Activated CD8-positive, alpha-beta memory T cell treated with anti-CD3 and anti-CD28 coated beads, Interleukin-2, amount 50 U/mL, for 4 hours (primary cell): ENCODE measurements at places on chromosomes 13 and 19.

DNA sequence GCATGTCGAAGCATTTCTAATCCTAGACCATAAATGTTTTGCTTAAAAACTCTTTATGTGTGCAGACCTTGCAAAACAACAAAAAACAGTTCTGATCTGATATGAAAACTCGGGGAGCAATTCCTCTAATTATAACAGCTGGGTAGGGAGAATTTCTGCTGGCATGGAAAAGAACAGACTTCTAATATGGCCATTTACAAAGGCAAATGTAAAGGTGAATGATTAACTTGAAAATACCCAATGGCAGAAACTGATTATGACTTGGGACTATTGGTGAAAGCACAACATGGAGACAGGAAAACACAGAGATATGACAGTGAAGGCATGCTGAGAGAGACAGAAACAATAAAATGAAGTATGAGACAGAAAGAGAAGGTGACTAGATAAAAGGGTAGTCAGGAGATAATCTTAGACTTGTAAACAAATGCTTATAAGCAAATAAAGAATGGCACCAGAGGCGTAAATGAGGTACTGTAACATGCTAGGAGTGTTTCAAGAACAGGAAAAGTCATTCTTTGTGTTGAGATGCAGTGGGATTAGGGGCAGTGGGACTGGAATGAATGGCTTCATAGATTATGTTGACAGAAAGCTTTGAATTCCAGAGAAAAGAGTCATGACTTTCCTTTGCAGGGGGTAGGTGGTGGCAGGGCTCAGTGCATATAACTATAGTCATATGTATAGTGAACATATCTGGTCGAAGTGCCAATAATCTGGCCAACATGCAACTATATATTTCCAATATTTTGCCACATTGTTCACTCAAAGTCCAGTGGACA, 393.0 kb downstream of the ITGBL1 start:
- no peak for DNase-seq

GRCh38 chr13:65091031-65091430, 2139.1 kb downstream of the PCDH9 start:
- no peak for DNase-seq

DNA sequence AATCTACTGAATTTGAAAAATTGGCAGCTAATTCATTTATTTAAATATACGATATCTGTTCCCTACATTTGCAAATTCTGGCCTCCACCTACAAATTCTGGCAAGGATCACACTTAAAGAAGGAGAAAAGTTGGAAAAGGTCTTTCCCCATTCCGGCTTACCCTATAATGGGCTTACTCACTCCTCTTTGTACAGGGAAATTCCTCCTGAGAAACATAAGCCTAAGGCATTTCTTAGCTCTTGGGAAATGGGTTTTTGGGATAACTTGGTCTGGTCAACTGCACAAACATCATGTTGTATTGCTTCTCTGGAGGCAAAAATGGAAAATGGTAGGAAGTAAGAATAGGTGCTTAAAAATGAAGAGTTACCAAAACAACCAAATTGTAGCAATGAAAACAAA, 25.5 kb downstream of the KCTD12 start:
- DNase-seq = no peak

GRCh38 chr13:98997738-98998641, 20.1 kb upstream of the DOCK9 start:
- DNase-seq = peak; percentile 26

DNA sequence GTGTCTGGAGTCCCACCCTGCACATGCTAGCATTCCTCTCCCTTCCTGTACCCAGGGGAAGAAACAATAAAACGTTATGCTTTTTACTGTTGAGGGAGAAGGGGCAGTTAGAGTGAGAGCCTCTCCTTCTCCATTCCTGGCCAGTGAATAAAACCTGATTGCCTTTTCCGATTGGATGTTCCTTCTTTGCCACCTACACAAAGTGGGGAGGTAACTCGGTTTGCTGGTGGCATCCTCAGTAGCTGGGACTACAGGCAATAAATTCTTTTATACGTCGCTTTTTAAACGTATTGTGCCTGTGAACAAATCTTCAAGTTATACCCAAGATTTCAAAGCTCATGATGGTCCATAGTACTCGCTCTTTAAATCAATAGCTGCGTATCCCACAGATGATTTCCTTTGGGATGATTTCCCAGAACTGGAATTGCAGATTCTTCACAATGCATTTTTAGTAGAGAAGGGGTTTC, 660 bp upstream of the MVB12A start:
- DNase-seq = no peak

DNA sequence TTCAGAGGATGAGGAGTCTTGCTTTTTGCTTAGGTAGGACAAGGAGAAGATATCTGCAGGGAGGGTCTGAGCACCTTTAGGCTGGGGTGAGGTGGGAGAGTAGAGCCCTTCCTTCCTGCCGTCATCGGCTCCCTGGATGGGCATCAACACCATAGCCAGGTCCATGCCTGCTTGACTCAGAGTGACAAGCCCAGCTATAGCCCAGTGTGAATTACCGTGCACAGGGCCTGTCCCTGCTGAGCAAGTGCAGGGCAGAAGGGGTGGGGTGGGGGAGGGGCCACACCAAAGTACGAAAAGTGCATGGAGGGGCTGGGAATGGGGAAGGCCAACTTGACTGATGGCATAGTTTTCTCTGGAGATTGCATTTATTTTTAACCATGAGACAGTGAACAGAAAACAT, 30.3 kb upstream of the RNF113B start:
- no peak for DNase-seq

DNA sequence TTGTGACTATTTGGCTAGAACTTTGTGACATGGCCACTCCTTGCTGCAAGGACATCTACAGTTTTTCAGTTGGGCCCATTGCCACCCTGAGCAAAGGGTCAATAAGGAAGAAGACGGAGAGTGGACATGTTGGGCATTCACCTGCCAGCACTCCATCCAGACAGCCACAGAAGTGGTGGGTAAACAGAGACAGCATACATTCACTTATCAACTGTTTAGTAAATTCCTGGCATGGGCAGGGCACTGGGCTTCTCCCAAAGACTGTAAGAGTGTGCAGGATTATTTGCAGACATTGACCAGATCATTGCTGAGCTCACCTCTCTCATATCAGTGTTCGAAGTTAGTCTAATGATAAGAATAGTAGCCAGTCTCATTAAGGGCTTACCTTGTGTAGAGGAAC, 29.2 kb downstream of the SIPA1L3 start:
- DNase-seq = no peak

GRCh38 chr13:46012404-46012803, 40.1 kb downstream of the ZC3H13 start:
- DNase-seq = no peak

GRCh38 chr19:31356587-31357314, 7.5 kb upstream of the TSHZ3 start:
- DNase-seq = peak; percentile 58

DNA sequence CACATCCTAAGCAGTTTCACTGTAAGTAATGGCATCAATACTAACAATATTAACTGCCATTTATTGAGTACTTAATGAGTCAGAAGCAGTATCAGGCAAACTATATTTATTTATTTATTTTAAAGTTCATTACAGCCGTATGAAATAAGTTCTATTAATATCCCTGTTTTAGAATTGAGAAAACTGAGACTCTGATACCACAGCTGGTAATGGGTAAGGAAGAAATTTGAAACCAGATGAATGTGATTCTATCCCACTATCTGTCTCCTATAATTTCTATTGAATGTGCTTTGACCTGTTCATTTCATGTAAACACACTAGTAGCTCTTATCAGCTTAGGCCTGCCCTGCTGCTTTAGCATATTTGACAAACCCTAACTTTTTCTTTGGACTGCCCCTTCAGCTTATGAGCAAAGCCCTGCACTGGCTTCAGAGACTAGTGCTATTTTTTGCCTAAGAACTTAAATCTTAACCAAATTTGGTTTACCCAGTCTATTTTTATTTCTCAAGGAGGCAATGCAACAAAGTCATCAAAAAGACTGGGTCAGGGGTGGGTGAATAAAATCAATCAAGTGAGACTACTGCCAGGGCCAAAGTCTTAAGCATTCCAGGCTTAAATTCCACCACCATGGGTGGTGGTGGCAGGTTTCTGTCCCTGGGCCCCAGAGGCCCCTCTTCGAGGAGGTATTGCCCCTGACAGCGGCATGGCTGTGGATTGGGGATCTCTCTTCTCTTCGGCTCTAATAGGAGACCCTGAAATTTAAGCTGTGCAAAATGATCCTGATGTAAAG, 143.4 kb downstream of the DLEU7 start:
- no peak for DNase-seq

DNA sequence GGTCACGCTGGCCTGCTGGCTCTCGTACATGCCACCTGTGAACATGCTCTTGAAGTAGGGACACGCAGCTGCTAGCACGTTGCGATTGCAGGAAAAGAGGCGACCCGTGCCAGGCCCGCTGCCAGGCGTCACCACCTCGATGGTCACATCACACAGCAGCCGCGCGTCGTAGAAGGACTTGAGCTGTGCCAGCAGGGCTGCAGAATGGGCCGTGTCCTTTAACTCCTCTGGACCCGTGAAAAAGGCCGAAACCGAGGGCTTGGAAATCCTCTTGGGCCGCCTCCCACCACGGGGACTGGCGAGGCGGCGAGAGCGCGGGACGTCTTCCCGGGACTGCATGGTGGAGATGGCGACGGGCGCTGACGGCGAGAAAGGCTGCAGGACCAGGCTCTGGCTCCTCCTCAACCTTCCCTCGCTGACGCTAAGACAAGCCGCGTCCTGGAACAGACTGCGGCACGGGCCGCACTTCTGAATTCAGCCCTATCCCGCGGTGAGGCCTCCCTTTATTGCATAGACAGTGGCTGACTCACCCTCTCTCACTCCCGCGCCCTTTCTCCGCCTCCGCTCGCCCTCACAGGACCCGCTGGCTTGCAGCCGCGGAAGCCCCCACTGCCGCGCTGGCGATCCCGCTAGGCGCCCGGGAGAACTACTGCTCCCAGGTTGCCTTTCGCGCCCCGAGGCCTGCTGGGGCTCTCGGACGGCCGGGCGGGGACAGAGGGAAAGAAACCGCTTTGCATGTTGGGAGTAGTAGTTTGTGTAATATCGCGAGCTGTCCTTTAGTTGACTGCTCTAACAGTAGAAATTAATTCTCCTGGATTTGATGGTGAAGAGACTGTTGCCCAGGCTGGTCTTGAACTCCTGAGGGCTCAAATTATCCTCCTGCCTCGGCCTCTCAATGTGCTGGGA, at the start of gene KBTBD7:
Gene KBTBD7, minus strand, starts transcription at position 651 of the 906 bp plus-strand sequence. Its CDS starts 312 bp downstream, at position 339.
- DNase-seq = peak; percentile 95

DNA sequence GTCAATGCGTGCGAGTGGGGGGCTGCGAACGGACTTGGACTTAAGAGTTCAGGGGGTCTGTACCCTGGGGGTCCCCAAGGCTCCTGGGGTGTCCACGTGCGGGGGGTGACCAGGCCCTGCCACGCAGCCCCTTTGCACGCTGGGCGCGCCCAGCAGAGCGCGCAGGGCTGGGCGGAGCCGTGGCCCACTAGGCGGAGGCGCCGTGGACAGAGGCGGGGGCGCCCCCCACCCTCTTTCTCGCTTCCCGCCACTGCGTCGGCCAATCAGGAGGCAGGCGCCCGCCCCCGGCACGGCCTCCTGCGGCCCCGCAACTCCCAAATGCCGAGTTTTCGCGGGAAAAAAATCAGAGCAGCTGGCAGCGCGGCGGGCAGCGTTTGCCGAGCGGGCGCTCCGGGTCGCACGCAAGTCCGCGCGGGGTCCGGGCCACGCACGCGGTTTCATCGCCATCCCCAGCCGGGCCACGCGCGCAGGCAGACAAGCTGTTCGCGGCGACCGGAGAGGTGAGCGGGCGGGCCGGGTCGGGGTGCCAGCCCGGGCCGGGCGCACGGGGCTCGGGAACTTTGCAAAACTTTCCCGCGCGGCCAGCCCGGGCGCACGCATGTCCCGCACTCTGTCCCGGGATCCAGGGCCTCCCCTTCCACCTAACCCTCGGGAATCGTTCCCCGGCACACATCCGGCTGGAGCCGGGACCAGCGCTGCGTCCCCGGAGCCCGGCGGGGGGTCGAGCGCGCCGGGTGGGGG, at the start of gene UHRF1:
Gene UHRF1, plus strand, starts transcription at position 346 of the 741 bp plus-strand sequence. CDS start 1,385 bp downstream, outside the sequence.
- no peak for DNase-seq

DNA sequence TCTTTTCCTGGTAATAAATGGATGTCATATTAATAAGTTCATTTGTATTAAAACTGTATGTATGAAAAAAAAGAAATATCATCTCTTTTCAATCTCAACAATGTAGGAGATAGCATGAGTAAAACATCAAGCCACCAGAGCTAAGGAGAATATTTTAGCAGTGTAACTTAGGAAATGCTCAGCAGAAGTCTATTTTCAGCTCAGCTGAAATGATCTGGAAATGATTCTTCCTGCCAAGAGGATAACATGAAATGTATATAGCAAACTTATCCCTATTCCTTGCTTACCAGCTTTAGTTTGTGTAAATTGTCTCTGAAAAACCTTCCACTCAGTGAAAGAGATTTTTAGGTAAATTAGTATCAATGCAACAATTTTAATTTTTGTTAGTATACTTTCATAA, 1194.4 kb downstream of the SLITRK1 start:
- no peak for DNase-seq

GRCh38 chr13:78339927-78340326, 263.4 kb downstream of the POU4F1 start:
- DNase-seq = no peak

DNA sequence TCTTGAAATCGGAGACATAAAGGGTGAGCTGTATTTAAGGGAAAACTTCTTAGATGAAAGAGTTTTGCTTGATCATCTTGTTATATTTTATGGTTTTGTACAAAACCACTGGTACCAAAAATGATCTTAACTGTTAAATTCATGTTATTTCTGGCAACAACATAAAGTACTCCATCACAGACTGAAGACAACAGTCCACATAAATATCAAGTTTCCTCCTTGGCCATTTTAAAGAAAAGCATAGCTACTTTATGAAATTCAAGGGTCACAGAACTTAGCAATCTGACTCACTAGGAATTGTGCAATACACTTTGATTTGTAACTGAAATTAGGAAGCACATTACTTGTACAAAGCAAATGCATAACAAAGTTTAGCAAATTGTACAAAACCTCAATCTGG, 66.3 kb downstream of the TBC1D4 start:
- DNase-seq = no peak

DNA sequence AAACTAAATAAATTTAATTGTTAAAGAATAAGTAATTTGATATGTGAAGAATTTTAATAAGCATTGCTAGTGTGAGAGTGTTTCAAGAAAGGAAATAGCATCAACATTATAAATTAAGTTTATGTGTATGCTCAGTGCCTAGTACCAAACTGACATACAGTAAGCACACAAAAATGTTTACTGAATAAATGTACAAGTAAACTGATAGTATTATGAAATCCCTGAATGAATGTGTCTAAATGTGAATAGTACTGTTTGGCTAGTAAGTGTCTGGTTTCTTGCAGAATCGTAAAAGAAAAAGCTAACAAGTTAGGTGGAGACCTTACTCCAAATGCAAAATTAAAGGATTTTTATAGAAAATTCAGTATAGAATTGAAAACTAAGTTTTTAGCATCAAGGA, 233.6 kb downstream of the PCDH9 start:
- DNase-seq = no peak

DNA sequence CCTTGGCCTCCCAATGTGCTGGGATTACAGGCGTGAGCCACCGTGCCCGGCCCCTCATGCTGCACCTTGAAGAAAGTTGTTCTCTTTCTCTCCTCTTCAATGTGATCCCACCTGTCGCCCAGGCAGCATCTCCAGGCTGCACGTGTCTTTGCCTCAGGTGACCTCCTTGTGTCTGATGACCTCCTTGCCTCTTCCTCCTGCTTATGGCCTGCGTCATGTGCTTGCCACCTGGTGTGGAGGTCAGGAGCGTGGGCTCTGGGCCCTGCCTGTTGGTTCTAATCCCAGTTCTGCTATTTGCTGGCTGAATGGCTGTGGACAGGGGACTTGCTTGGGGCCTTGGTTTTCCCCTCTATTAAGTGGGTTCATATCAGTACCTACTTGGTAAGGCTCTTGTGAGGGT, 6.3 kb downstream of the BICRA start:
- no peak for DNase-seq

GRCh38 chr19:8307400-8307964, 676 bp downstream of the CD320 start:
- DNase-seq = peak; percentile 19

- DNase-seq = no peak
These were observed 78.4 kb downstream of the DPF1 start for GRCh38 chr19:38145623-38146022.
